Mesothelial cell of epicardium (in vitro differentiated cells): ENCODE measurements at places on chromosomes 13 and 19.

- H3K36me3 ChIP-seq: peaks cover 1% of the 10 kb centered on the region
- H3K27me3 ChIP-seq: no peaks in the 10 kb centered on the region
Observed at GRCh38 chr13:20778311-20778710, 4.5 kb upstream of the EEF1AKMT1 start.

GRCh38 chr13:50810998-50811397, 32.5 kb downstream of the DLEU7 start:
- no peaks in the 10 kb centered on the region for H3K27me3 ChIP-seq
- no peak for DNase-seq
- H3K27ac ChIP-seq: no peak overlapping the region
- H3K36me3 ChIP-seq: no peaks in the 10 kb centered on the region
- H3K4me1 ChIP-seq: no peaks in the 10 kb centered on the region
- no peak overlapping the region for H3K4me3 ChIP-seq

GRCh38 chr13:26051657-26052311, at the start of gene SHISA2:
SHISA2 (minus strand) TSS chr13:26052016; CDS start chr13:26050975, 1,041 bp downstream.
- peak within 1 kb of the TSS; percentile 63 for H3K4me3 ChIP-seq
- peaks cover 40% of the 10 kb centered on the region for H3K27me3 ChIP-seq
- DNase-seq: peak; percentile 70
- peak within 1 kb of the TSS; percentile 26 for H3K27ac ChIP-seq
- no peaks in the 10 kb centered on the region for H3K36me3 ChIP-seq

GRCh38 chr13:96998051-96998450, 3.8 kb upstream of the OXGR1 start:
- no peak overlapping the region for H3K27ac ChIP-seq
- H3K4me3 ChIP-seq: no peak overlapping the region
- DNase-seq: no peak
- peaks cover 47% of the 10 kb centered on the region for H3K27me3 ChIP-seq
- H3K4me1 ChIP-seq: peaks cover 26% of the 10 kb centered on the region
- no peaks in the 10 kb centered on the region for H3K36me3 ChIP-seq

- no peak overlapping the region for H3K4me3 ChIP-seq
- no peak overlapping the region for H3K27ac ChIP-seq
- DNase-seq: no peak
- no peaks in the 10 kb centered on the region for H3K4me1 ChIP-seq
- H3K27me3 ChIP-seq: no peaks in the 10 kb centered on the region
Observed at GRCh38 chr19:18131841-18132596, 20.9 kb upstream of the PIK3R2 start.

GRCh38 chr13:77339408-77339807, 12.5 kb upstream of the MYCBP2 start:
- no peak overlapping the region for H3K27ac ChIP-seq
- no peaks in the 10 kb centered on the region for H3K4me1 ChIP-seq
- H3K4me3 ChIP-seq: no peak overlapping the region
- peaks cover 20% of the 10 kb centered on the region for H3K27me3 ChIP-seq
- no peaks in the 10 kb centered on the region for H3K36me3 ChIP-seq

DNA sequence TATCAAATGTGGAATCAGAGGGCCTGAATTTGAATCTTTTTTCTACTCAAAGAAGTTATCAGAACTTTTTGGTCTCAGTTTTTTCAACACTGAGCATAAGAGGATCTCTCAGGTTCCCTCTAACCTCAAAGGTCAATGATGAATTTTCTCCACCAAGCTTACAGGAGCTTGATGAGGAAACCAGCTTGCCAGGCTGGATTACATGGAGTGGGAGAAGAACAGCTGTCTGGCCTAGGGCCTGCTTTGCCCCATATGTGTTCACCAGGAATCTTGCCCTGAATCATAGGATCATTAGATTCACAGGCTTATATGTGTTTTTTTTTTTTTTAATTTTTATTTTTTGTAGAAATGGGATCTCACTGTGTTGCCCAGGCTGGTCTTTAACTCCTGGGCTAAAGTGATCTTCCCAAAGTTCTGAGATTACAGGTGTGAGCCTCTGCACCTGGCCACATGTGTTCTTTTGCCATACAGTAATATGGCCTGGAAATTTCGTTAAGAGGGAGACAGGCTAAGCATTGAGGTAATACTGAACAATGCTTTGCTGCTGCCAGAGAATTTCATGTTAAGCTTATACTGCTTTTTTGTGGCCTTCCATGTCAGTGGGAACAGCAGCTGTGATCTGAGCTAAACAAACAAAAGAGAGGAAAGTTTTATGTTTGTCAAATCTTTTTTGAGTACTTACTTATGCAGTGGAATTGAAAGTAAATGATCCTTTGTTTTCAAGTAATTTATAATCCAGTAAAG, 110.6 kb downstream of the DNAJC3 start:
- H3K4me3 ChIP-seq: no peak overlapping the region
- peaks cover 36% of the 10 kb centered on the region for H3K36me3 ChIP-seq

- no peak overlapping the region for H3K4me3 ChIP-seq
- H3K4me1 ChIP-seq: peaks cover 13% of the 10 kb centered on the region
- DNase-seq: peak; percentile 80
- no peak overlapping the region for H3K27ac ChIP-seq
- H3K36me3 ChIP-seq: no peaks in the 10 kb centered on the region
- H3K27me3 ChIP-seq: peaks cover 40% of the 10 kb centered on the region
Observed at GRCh38 chr19:6021878-6022569, 44.1 kb upstream of the RANBP3 start.

DNA sequence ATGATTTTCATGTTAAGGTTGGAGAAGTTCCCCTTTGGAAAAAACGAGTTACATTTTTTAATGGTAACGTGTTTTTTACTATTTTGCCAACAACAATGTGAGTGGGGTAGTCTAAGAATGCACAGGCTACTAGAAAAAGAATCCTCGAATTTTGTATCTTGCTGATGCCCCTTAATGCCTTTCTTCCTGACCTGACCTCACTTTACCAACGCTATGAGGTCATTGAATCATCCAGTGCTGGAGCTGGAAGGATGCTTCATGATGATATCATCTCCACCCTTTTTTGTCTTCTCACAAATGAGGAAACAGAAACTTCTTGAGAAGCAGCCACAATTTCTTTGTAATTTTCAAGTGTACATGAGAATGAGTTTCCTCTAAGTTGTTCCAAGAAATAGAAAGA, 8.2 kb upstream of the UBL3 start:
- H3K27me3 ChIP-seq: no peaks in the 10 kb centered on the region
- H3K27ac ChIP-seq: no peak overlapping the region
- no peaks in the 10 kb centered on the region for H3K36me3 ChIP-seq
- peaks cover 33% of the 10 kb centered on the region for H3K4me1 ChIP-seq
- no peak overlapping the region for H3K4me3 ChIP-seq

DNA sequence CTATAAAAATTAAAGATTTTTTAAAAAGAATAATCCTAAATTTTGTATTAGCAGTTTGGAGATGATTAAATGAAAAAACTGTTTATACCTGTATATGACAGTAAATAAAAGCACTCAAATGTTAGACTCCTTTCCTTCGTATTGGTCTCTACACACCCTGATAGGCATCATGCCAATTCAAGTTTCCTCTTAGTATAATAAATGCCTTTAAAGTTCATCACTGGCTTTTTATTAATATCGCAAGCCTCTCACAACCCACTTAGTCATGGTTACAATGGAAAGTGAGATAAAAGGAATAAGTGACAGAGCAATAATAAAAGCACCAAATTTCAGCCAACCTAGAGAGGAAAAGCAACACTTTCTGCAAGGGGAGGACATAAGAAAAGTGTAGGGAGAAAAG, 102.2 kb downstream of the PIBF1 start:
- H3K4me3 ChIP-seq: no peak overlapping the region
- no peaks in the 10 kb centered on the region for H3K27me3 ChIP-seq
- peaks cover 32% of the 10 kb centered on the region for H3K36me3 ChIP-seq

- H3K4me1 ChIP-seq: peaks cover 25% of the 10 kb centered on the region
- H3K36me3 ChIP-seq: no peaks in the 10 kb centered on the region
- H3K27ac ChIP-seq: no peak overlapping the region
- no peaks in the 10 kb centered on the region for H3K27me3 ChIP-seq
- no peak overlapping the region for H3K4me3 ChIP-seq
Observed at GRCh38 chr13:105471673-105472072, 1063.8 kb downstream of the EFNB2 start.

DNA sequence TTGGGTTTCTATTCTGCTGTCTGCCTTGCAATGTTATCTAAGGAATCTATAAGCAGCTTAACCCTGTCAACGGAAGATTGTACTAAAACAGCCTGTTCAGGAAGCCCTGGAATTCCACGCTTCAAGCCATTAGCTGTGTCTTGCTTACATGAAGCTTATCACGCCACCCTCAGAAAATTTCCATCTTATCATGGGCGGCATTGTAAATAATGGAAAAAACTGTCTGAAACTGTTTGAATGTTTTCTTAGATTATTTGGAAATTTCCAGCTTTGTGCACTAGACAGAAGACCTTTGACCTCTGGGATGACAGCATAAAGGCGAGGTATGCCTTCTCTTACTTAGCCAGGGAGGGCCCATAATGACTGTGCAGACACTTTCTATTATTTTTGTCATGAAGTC, 319.7 kb downstream of the KCNRG start:
- no peaks in the 10 kb centered on the region for H3K27me3 ChIP-seq
- DNase-seq: no peak
- no peak overlapping the region for H3K4me3 ChIP-seq
- peak overlapping the region; percentile 81 for H3K27ac ChIP-seq
- peaks cover 21% of the 10 kb centered on the region for H3K4me1 ChIP-seq
- no peaks in the 10 kb centered on the region for H3K36me3 ChIP-seq

- H3K4me1 ChIP-seq: peaks cover 52% of the 10 kb centered on the region
- peak overlapping the region; percentile 36 for H3K4me3 ChIP-seq
- peak overlapping the region; percentile 94 for H3K27ac ChIP-seq
Observed at GRCh38 chr13:50357136-50357535, 341.9 kb downstream of the KCNRG start.

DNA sequence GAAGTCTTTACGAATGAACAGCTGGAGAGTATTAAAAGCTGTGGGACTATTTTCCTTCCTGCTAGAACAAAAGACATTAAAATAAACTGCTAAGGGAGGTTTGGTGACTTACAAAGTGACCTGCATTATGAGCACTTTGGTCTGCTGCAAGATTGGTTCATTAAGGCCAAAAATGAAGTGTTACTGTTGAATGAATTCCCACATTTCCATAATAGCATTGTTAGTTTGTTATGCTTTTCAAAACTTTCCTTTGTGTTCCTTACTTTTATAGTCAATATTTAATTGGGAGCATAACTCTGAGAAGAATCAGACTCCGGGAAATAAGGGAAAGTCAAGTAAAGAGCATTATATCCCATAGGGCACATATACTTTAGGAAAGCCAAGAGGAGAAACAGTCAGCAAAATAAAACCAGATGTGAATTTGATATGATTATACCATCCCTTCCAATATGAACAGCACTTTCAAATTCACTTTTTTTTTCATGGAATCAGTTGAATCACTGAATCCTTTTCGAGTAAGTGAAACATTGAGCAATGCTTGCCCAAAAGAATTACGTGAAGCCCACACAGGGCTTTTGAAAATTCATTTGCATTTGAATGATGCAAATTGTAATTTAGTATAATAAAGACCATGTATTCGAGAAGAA, 112.6 kb downstream of the KCTD12 start:
- no peaks in the 10 kb centered on the region for H3K36me3 ChIP-seq
- peaks cover 31% of the 10 kb centered on the region for H3K4me1 ChIP-seq
- no peak for DNase-seq
- no peak overlapping the region for H3K4me3 ChIP-seq
- H3K27ac ChIP-seq: peak overlapping the region; percentile 27

- H3K27me3 ChIP-seq: peaks cover 6% of the 10 kb centered on the region
- H3K27ac ChIP-seq: no peak overlapping the region
- H3K4me3 ChIP-seq: no peak overlapping the region
- peaks cover 17% of the 10 kb centered on the region for H3K4me1 ChIP-seq
Observed at GRCh38 chr13:110121422-110122083, 185.4 kb downstream of the COL4A1 start.

GRCh38 chr13:50910485-50910805, 854 bp downstream of the RNASEH2B start:
- DNase-seq: peak; percentile 42
- peaks cover 21% of the 10 kb centered on the region for H3K4me1 ChIP-seq
- H3K27ac ChIP-seq: peak overlapping the region; percentile 90
- H3K36me3 ChIP-seq: no peaks in the 10 kb centered on the region
- H3K4me3 ChIP-seq: peak overlapping the region; percentile 80
- no peaks in the 10 kb centered on the region for H3K27me3 ChIP-seq

- no peaks in the 10 kb centered on the region for H3K27me3 ChIP-seq
- peaks cover 24% of the 10 kb centered on the region for H3K36me3 ChIP-seq
- peaks cover 52% of the 10 kb centered on the region for H3K4me1 ChIP-seq
Observed at GRCh38 chr19:31316201-31316951, 32.9 kb downstream of the TSHZ3 start.

- H3K27ac ChIP-seq: peak overlapping the region; percentile 59
- DNase-seq: no peak
- no peaks in the 10 kb centered on the region for H3K27me3 ChIP-seq
- H3K36me3 ChIP-seq: no peaks in the 10 kb centered on the region
- peaks cover 32% of the 10 kb centered on the region for H3K4me1 ChIP-seq
Observed at GRCh38 chr13:73141292-73141771, 82.5 kb downstream of the KLF5 start.

DNA sequence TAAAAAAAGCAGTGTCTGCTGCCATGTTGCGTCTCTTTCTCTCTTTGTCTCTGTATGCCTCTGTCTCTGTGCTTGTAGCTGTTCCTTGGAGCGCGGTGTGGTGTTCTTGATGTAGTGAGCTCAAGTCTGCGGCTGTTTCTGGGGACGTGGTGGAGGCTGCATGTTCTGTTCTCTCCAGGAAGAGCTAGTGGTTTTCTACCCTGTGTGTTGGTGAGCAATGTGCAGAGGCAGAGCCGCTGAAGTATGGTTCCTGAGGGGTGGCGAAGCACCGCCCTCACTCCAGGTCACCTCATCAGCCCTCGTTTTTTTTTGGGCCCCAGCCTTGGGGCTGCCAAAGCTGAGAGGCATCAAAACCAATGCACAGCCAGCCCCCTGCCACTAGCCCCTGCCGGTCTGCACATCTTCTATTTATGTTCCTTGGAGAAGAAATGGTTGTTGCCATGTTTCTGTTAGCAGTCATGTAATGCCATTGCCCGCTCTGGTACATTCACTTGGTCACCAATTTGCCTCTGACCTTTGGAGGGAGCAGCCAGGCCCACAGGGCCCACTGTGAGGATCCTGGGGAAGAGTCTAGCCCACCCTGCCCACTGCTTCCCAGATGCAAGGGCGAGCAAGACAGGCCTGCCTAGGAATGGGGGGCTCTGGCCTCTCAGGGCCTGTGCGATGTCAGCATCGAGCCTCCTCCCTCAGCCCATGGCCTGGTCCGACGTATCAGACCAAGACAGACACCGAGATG, 7.2 kb downstream of the HNRNPL start:
- no peak overlapping the region for H3K4me3 ChIP-seq
- H3K27me3 ChIP-seq: no peaks in the 10 kb centered on the region
- peaks cover 30% of the 10 kb centered on the region for H3K4me1 ChIP-seq

DNA sequence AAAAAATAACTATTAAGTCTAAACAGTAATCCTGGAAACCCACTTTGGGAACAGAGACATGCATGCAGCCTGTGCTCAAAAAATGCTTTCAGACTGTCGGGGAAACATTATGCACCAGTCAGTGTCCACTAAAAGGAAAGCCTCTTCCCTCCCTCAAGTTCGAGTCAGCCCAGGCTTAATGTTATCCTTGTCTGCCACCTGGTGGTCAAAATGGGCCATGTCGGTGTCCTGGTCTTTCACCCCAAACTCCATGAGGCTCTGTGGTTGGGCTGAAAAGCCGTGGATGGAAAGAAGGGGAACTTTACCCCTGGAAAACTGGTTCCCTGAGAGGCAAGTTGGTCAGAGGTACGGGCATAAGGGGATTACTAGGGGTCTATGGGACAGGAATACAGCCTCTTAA, 88.4 kb upstream of the ZNF492 start:
- no peaks in the 10 kb centered on the region for H3K27me3 ChIP-seq
- no peaks in the 10 kb centered on the region for H3K4me1 ChIP-seq
- H3K4me3 ChIP-seq: no peak overlapping the region
- DNase-seq: no peak
- H3K36me3 ChIP-seq: peaks cover 3% of the 10 kb centered on the region
- H3K27ac ChIP-seq: no peak overlapping the region
